Myocyte (in vitro differentiated cells): ENCODE measurements at places on chromosomes 7 and 10. TPM values are rescaled to one million over a fixed set of nuclear protein-coding genes. Genes with fewer than 3 reads are reported as not detected.

- no peak for DNase-seq
These were observed 30.8 kb downstream of the VAX1 start for GRCh38 chr10:117107238-117107637.

DNA sequence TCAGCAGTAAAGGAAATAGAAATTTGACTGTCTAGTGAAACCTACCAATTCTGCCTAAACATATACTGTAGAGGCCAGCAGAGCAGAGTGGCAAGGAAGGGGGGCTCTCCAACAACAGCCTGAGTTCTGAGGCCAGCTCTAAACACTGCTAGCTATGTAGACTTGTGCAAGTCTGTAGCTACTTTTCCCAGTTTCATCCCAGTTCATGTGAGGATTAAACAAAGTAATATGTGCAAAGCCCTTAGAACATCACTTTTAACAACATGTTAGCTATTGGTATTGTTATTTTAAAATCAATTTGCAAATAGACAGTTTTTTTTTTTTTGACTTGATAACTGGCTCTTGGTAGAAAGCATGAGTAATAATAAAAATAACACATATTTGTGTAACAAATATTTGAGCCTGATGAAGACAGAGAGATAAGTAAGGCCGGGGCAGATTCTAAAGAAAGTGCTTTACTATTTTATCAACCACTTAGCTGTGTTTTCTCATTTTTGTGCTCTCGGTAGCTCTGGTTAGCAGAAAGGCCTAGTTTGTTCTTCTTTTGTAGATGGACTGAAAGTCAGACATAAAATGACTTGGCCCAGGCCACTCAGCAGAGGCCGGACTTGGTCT lies 9.3 kb downstream of the CHST12 start:
- DNase-seq, result no peak

- DNase-seq, result peak; percentile 24
These were observed 27.1 kb upstream of the TNRC18 start for GRCh38 chr7:5450549-5451327.

DNA sequence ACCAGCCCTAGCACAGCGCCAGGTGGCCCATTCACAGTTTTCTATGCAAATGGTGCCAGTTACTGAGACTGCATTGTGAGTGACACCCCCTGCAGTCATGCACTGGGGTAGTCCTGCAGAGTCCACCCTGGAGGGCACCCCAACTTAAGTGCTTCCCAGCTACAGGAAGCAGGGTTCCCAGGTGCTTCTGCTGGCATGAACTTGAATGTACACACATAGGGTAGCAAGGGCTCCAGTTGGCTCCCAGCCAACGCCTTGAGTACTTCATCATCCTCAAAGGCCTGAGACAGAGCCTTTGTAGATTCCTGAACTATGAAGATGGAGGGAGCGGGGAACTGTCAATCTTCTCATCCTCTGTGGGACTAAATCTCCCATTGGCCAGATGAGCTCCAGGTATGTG lies 11.5 kb upstream of the NPFFR1 start:
- DNase-seq, result no peak

DNA sequence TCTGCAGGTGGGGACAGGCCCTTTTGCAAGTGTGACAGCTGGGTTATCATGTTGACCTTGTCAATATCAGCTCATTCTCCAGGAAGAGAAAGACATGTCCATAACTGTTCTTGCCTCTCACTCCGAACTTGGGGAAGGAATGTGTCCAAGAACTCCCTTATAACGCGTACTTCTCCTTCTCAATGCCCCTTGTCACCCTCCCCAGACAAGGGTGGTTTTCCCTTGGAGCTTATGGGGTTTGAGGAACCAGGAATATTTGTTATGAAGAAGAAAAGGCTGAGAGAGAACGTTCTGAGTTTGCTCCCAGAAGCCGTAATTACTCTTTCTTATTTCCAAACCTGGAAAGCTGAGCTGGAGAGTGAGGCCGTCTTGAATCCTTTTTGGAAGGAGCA lies 77.4 kb downstream of the MKI67 start:
- no peak for DNase-seq

DNA sequence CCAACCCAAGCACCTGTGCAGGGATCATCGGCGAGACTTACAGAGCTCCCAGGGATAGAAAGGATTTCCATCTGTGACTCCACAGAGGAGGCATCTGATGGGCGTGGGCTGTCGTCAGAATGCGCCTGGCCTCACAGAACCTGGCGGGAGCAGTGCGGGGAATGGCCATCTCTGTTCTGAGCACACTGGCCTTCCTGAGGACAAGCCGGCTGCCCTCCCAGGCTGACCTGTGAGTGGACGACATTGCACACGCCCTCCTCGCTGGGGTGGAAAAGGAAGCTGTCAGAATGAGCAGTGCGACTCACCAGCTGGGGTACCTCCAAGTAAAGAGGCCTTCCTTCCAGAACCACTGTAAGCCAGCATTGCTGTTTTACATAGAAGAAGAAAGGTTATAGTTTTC lies 234.6 kb upstream of the PITRM1 start:
- no peak for DNase-seq

Gene CTBP2
- total RNA-seq, result 27.1 and 27.7 TPM in 2 replicates

Gene LIPN
- total RNA-seq, result not detected in 2 replicates

Gene CYP2E1
- total RNA-seq, result 0.45 and 1.1 TPM in 2 replicates
